ENCODE measurements at places on chromosomes 12 and 14.

DNA sequence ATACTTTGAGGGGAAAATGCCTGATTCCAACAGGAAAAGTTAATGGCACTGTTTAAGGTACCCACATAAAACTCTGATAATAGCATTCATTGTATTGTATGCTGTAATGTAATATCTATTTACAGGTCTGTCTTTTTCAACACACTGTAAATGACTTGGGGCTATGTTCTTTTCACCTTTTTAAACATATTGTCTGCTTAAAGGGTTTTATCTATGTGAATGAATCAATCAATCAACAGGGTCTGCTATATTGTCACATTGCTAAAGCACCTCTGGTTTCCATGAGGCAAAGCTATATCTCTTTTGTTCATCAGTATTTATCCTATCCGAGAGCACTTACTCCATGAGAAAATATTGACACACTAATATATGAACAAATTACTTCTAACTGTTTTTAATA is 288.0 kb downstream of the SLC6A15 start:
- no peak overlapping the region for H3K4me3 ChIP-seq
- DNase-seq, result no peak
- H3K36me3 ChIP-seq, result no peaks in the 10 kb centered on the region
- H3K27ac ChIP-seq, result no peak overlapping the region

GRCh38 chr12:26410689-26411088 is 215.3 kb downstream of the SSPN start:
- no peaks in the 10 kb centered on the region for H3K4me1 ChIP-seq
- H3K27me3 ChIP-seq, result no peaks in the 10 kb centered on the region
- peaks cover 15% of the 10 kb centered on the region for H3K36me3 ChIP-seq
- H3K4me3 ChIP-seq, result no peak overlapping the region
- H3K27ac ChIP-seq, result no peak overlapping the region

- no peaks in the 10 kb centered on the region for H3K36me3 ChIP-seq
- H3K27ac ChIP-seq, result no peak overlapping the region
- no peaks in the 10 kb centered on the region for H3K27me3 ChIP-seq
- no peak overlapping the region for H3K4me3 ChIP-seq
These were observed 253.1 kb downstream of the ANO2 start for GRCh38 chr12:5691943-5692342.

DNA sequence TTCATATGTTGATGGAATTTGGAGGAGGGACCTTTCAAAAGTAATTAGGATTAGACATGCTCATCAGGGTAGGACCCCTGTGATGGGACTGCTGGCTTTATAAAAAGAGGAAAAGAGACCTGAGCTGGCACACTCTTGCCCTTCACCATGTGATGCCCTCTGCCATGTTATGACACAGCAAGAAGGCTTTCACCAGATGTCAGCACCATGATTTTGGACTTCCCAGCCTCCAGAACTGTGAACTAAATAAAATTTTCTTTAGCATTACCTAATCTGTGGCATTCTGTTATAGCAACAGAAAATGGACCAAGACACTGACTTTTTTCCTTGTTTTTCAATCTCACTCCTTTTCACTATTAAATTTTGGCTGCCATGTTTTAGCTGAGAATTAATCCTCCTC is 105.0 kb upstream of the TMPO start:
- H3K36me3 ChIP-seq, result no peaks in the 10 kb centered on the region
- DNase-seq, result no peak
- no peak overlapping the region for H3K4me3 ChIP-seq
- H3K27ac ChIP-seq, result no peak overlapping the region

DNA sequence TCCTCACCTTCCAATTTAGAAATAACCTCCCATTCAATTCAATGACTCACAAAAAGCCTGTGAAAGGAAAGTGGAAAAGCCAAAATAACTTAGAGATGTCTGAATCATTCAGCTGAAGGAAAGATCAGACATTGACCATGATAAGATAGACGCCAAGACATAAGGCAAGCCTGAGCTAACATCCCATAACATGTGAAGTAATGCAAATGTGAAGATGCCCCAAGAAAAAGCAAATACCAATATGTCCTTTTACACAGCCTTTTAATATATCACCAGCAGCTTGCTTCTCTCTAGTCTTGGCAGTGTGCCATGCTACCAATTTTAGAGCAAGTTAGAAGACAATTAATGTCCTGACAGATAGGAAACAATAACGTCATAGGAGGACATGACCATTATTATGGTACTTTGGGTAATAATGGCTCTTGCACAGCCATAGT is 2.4 kb upstream of the NUMB start:
- H3K27me3 ChIP-seq, result no peaks in the 10 kb centered on the region
- no peak overlapping the region for H3K27ac ChIP-seq
- DNase-seq, result no peak
- peaks cover 51% of the 10 kb centered on the region for H3K4me1 ChIP-seq
- H3K36me3 ChIP-seq, result peaks cover 3% of the 10 kb centered on the region
- no peak overlapping the region for H3K4me3 ChIP-seq

DNA sequence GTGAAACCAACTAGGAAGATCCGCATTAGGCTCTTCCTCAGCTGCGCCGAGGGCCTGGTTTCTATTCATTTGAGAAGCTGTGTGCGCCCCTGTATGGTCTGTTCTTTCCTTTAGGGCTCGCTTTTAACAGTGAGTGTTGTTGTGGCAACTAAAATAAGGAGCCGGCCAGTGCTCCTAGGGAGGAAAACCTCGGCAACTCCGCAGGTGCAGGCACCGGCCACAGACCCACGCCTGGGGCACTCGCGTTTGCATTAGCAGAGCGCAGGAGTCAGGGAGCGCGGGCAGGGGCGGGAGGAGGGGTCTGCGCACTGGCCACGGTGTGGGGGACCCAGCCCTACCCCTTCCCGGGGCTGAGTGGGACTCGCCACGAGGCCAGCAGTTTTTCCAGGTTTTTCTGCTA is 50.5 kb downstream of the STX2 start:
- no peaks in the 10 kb centered on the region for H3K27me3 ChIP-seq
- H3K4me3 ChIP-seq, result no peak overlapping the region
- H3K36me3 ChIP-seq, result peaks cover 56% of the 10 kb centered on the region
- H3K27ac ChIP-seq, result no peak overlapping the region
